Brain pericyte (primary cell): ENCODE measurements at places on chromosomes 7 and 10.

GRCh38 chr7:50754241-50754640, 28.5 kb downstream of the GRB10 start:
- DNase-seq, result no peak

- no peak for DNase-seq
Observed at GRCh38 chr7:104012835-104013234, 23.4 kb upstream of the RELN start.

DNA sequence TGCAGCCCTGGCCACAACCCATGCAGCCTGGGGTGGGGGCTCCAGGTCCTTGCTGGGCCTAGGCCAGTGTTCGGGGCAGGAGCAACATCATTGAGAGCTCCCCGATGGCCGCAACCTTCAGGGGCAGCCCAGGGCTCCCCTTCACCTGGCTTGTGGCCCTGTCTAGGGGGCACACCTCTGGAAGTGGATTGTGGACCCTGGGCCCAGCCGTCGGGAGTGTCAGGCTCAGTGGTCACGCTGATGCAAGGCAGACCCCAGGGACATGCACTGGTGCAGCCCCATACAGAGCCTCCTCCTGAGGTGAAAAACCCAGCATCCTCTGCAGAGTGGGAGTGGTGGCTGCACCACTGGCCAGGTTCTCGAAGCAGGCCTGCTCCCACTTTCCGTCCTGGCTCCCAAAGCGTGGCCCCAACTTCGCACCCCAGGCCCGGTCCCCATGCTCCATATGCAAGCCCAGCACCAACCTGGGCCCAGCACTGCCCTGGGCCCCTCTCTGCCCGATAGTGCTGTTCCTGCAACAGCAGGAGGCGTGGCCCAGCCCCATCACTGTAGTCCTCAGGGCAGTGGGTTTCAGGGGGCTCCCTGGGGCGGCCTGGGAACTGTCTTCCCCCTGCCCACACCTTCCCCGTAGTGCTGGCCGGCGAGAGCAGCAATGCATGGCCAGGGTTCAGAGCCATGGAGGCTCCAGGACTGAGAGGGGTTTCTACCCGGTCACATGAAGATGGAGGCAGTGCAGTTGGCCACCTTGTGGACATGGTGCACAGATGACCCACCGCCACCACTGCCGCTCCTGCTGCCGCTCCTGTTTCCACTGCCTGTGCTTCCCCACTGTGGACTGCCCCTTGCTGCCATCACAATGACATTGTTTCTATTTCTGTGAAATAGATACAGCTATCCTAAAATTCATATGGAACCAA, 303.9 kb upstream of the NRG3 start:
- no peak for DNase-seq

- no peak for DNase-seq
Observed at GRCh38 chr10:43372765-43373361, 1.4 kb downstream of the FXYD4 start.
